Activated CD4-positive, alpha-beta T cell treated with anti-CD3 and anti-CD28 coated beads for 36 hours (primary cell): ENCODE measurements at places on chromosomes 11 and 22.
A peak's percentile ranks its signal among the peaks of the same experiment; 100 is the strongest.

DNA sequence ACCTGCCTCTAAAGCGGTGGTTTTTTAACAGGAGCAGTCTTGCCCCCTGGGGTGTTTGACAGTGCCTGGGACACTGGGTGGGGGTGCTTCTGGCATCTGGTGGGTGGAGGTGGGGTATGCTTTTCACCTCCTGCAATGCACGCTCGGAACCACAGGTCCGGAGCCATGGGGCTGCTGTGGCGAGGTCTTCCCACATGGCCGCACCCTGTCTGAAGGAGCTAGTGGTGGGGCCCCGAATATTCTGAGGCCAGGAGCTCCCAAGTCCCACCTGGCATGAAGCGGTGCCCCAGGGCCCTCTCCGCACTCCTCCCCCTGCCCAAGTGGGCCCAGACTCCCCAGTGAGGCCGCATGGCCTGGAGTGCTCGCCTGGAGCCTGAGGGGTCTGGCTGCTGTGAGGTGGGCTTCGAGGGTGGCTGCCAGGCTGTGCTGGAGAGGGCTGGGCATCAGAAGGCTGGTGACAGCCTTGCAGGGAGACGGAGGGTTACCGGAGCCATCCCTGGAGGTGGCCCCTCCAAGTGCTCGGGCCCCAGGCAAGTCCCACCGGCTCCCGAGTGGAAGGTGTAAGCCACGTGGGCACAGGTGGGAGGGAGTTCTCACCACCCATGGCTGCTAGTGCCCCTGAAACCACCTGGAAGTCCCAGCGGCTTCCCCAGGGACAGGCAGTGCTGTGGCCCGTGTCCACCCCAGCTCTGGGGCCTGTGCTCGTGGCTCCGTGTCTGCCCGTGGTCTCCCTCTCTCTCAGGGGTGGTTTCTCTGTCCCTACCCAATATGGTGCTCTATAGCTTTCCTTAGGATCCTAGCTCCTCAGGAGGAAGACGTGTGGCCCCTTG is 15.1 kb downstream of the TBX1 start:
- H3K4me1 ChIP-seq = peaks cover 8% of the 10 kb centered on the region
- H3K27me3 ChIP-seq = peaks cover 31% of the 10 kb centered on the region
- DNase-seq = no peak
- H3K27ac ChIP-seq = no peak overlapping the region
- H3K36me3 ChIP-seq = no peaks in the 10 kb centered on the region

DNA sequence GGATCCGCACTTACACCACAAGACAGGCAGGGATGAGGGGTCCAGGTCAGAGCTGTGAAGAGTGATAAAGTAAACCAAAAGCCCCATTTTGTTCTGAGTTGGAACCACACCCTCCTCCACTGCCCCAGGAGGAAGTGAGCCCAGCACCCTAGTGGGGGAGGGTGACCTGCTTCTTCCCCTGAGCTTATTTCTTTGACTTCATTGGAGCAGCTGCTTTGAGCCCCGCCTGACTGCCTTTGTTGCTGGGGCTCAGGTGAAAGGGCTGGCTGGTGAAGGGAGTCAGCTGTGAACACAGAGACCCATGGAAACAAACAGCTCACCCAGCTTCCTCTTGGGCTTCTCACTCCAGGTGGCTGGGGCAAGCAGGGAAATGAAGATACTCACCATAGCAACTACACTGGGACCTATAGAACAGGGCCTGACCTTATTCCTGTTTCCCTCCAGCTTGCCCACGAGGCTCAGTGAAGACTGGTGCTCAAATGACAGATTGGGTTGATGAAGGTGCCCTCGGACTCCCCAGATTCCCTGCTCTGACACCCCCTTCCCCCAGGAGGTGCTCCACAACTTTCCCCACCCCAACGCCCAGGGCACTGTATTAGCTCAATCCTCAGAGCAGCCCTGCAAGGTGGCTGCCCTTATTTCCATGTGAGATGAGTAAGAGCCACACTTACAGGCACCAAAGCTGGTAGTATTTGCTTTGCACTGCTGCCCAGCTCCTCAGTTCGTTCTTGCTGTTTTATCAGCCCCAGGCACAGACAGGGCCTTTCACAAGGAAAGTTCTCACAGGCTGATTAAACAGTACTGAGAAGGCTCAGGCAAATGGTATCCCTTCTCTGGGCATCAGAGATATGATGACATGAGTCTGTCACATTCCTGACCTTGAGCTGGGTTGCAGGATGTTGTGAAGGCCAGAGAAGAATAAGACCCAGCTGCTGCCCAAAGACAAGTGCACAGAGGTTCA is 2.4 kb downstream of the UCP2 start:
- H3K36me3 ChIP-seq = peaks cover 68% of the 10 kb centered on the region
- peak; percentile 82 for DNase-seq
- peaks cover 78% of the 10 kb centered on the region for H3K4me1 ChIP-seq
- H3K27ac ChIP-seq = peak overlapping the region; percentile 95
- no peaks in the 10 kb centered on the region for H3K27me3 ChIP-seq

GRCh38 chr11:73233211-73233610 is 15.1 kb downstream of the P2RY2 start:
- no peaks in the 10 kb centered on the region for H3K4me1 ChIP-seq
- DNase-seq = no peak
- H3K27ac ChIP-seq = no peak overlapping the region
- H3K4me3 ChIP-seq = no peak overlapping the region

DNA sequence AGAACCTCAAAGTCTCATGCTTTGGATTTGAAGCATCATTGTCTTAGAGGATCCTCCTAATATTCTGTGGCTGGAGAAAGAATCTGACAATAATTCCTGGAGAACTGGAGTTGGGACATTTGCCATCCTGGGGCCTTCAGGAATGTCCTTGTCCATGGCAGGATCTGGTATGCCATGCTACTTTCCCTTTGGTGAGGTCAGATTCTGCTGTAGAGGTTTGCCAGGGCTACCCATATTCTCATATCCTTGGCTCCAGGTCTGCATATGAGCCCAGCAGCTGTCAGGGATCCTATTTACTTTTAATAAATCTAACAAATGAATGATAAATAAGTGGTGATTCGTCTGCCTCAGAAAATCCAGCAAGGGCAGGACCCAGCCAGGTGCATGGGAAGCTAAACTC is 35.0 kb downstream of the ARL14EP start:
- H3K36me3 ChIP-seq = no peaks in the 10 kb centered on the region
- no peak overlapping the region for H3K27ac ChIP-seq
- no peak for DNase-seq
- H3K4me1 ChIP-seq = no peaks in the 10 kb centered on the region
- no peak overlapping the region for H3K4me3 ChIP-seq

- peaks cover 41% of the 10 kb centered on the region for H3K27me3 ChIP-seq
- H3K27ac ChIP-seq = no peak overlapping the region
- H3K36me3 ChIP-seq = no peaks in the 10 kb centered on the region
Measured at GRCh38 chr22:19773470-19774040, 13.0 kb downstream of the TBX1 start.
